ENCODE measurements at places on chromosomes 5 and 9.

- DNase-seq: no peak
These were observed 1.3 kb upstream of the IQGAP2 start for GRCh38 chr5:76401801-76402250.

GRCh38 chr9:137314561-137315560, 12.8 kb upstream of the NRARP start:
- peak; percentile 33 for DNase-seq

DNA sequence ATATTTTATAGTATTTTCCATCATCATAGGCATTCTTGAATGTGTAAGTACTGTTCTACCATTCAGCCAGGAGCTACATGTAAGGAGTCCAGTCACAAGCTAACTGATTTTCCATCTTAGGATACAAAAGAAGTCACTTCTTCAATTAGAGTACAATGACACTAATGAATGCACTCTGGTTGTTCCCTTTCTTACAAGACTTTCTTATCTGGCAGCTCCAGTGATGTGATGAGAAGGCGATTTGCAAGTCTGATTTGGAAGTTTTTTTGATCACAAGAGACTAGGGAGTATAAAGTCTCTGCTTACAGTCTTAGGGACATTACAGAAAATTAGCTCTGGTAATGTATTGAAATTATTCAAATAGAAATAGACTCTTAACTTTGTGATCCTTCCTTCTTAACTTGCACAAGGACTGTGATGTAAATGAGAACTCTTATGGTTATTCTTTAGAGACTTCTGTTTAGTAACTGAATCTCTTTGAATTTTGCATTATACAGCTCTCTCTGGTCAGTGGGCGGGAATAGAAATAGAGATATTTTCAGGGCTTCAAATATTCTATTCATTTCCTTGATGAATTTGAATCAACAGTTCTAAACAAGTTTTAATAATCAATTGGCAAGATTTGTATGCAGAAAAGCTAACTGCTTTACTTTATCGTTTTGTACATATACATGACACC, 130.4 kb upstream of the CDH6 start:
- no peak for DNase-seq

- no peak for DNase-seq
These were observed 31.3 kb downstream of the IRF1 start for GRCh38 chr5:132459031-132459982.

- no peak for DNase-seq
These were observed 43.4 kb upstream of the RGS7BP start for GRCh38 chr5:64462391-64462790.

Measured in GM12891 (cell line).